NCI-H1417 treated with DMSO at 0.1 percent for 48 hours (cell line): ENCODE measurements at places on chromosomes 6 and 20.

GRCh38 chr20:23050076-23050838, 785 bp upstream of the THBD start:
- DNase-seq: no peak

DNA sequence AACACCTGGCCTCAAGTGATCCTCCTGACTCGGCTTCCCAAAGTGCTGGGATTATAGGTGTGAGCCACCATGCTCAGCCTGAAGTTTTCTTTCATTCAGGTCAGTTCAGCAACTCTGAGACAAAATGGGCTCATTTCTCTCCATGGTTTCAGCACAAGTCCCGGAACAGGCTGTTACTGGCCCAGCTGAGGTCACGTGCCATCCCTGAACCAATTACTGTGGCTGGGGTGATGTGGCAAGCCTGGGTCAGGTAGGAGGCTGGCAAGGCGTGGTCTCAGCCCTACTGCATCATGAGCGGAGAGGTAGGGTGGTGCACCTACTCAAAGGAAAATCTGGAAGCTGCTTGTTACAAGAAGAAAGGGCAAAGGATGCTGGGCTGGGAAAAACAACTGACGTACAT, 326.4 kb downstream of the KIF16B start:
- no peak for DNase-seq

- DNase-seq: no peak
Measured at GRCh38 chr6:27862396-27863066, 49.7 kb downstream of the OR2B2 start.

GRCh38 chr20:5658912-5659345, 91.3 kb upstream of the SHLD1 start:
- DNase-seq: no peak

- DNase-seq: no peak
Measured at GRCh38 chr6:154187714-154188113, 148.7 kb downstream of the OPRM1 start.

DNA sequence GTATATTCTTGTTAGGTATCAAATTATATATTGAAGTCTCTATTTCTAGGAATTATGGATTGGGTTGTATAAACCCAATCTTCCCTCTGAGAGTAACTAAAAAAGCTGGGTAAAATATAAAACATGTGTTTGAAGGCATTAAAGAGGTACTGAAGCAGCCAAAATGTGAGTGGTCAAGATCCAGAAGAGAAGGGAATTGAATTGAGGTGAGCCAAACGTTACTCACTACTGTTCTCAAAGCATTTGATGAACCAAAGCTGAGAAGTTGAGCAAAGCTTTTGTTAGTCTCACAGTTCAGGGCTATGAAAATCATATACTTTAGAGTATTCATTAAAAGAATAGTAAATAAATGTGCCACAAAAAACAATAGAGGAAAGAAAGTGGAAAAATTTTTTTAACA, 365.8 kb downstream of the BCKDHB start:
- no peak for DNase-seq

DNA sequence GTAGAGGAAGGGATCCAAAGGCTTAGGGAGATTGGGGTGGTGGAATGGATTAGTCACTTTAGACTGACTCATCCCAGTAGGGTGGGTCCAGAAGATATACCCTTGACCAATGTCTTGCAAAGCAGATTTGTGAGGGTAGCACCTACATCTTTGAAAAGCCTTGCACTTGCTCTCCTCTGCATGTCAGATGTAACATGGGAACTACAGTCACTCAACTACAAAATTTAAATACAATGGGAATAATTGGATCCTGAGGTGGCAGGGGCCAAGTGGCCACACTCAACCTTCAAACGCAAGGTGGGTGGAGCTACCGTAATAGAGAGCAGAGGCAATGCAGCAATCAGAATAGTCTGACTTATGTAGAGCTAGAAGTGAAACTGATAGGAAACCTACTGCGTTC, 71.2 kb downstream of the ME1 start:
- no peak for DNase-seq

GRCh38 chr20:43925801-43926200, 11.1 kb downstream of the TOX2 start:
- no peak for DNase-seq

DNA sequence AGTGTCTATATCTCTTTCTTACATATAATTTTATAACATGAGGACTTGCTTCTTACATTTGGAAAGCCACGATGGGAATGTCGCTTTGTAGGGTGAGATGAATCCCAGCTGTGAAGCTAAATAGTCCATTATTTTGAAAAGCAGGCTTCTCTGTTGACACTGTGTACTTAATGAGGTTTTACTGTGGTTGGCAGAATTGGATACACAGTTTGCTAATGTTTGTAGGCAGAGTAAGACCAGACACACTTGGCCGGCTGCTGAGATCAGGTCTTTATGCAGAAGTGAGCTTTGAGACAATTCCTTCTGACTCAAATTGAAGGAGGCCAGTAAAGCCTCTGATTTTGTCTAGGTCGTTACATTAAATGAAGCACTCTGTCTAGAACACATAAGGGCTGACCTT, 93.0 kb downstream of the NDUFAF5 start:
- DNase-seq: peak; percentile 52

- no peak for DNase-seq
Measured at GRCh38 chr6:44042989-44043478, 84.2 kb downstream of the MRPL14 start.

DNA sequence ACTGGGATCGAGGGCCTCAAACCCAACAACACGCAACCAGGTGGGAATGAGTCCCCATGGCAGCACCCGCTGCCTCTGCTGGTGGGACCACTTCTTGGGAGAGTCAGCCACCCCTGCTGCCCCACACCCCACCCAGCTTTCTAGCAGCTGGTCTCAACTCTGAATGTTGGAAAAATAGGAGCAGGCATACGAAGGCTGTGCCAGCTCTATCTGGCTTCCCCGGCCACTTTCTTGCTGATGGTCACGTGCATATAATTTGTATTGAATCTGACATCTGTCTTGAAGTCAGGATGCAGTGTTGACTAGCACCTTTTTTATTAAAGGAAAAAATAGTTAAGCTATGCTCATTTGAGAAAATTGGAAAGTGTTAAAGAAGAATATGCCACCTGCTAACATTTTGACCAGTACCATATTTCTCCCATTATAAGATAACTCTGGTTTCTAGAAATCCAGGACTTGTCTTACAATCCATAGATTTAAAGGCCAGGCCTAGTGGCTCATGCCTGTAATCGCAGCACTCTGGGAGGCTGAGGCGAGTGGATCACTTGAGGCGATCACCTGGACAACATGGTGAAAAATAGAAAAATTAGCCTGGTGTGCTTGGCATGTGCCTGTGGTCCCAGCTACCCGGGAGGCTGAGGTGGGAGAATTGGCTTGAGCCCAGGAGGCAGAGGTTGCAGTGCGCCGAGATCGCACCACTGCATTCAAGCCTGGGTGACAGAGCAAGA, 26.9 kb upstream of the MAPRE1 start:
- DNase-seq: no peak

GRCh38 chr6:161674930-161675682, 401.2 kb upstream of the AGPAT4 start:
- no peak for DNase-seq

DNA sequence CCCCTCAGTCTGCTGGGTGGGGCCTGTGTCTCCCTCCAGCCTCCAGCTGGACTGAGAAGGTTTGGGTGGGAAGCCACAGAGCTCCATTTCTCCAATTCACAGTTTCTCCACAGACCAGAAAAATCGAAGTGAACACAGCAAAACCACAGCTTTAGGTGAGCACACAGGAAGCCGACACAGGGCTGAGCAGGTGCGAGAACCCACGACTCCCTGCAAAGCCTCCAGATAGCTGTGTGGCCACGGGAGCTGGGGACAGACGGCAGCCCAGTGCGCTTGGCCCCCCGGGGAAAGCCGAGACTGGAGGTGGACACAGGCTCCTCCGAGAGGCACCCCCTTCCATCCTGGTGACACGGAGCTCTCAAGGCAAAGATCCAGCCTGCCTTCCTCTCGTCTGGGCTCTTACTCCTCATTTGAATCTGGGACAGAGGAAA, 29.0 kb upstream of the MPC1 start:
- no peak for DNase-seq
